ENCODE measurements at places on chromosomes 4 and X.

GRCh38 chrX:133370696-133371275, 44.5 kb downstream of the GPC4 start:
- DNase-seq: no peak

GRCh38 chr4:81505726-81506125, 34.0 kb upstream of the RASGEF1B start:
- no peak for DNase-seq

GRCh38 chr4:144501231-144501780, 144.7 kb upstream of the HHIP start:
- no peak for DNase-seq

DNA sequence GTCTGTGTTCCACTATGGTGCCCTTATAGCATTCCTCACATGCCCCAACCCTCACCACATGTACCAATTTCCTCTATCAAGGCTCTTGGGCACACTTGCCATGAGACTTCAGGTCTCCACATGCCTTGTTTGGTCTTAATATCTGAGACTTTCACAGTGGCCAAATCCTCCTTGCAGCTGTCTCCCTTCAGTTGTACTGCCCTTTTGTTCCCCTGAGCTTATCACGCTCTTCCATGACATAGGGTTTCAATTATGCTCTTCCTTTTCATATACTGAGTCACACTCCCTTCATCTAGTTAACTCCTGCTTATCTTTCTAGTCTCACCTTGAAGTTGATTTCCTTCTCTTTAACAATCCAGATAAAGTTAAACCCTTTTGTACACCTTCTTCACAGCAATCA, 212.9 kb downstream of the PDHA2 start:
- no peak for DNase-seq
